Stimulated activated CD8-positive, alpha-beta memory T cell treated with anti-CD3 and anti-CD28 coated beads, Interleukin-4, amount 100 ng/mL, for 1 hour (primary cell): ENCODE measurements at places on chromosomes 6 and 20.

DNA sequence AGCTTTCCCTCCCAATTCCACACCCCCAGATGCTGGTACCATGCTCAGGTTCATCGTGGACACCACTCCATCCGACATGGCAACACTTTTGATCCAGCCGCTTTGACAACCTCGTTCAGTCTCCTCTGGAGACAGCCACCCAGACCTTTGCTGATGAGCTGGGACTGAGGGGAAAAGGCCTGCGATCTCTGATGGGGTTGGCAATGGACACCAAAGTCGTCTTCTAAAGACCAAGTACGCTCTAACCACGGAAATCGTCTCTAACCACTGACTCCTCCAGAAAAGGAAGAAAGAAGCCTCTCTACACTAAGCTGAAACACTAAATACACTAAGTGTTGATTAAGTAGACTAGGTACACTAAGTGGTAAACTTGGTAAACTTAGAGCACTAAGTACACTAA lies 26.1 kb upstream of the HLA-E start:
- no peak for DNase-seq

GRCh38 chr20:46512943-46513844 lies at the start of gene ZNF334:
TSS of gene ZNF334 (minus strand) at chr20:46513559. CDS start at chr20:46512102, 1,457 bp downstream.
- DNase-seq, result no peak

DNA sequence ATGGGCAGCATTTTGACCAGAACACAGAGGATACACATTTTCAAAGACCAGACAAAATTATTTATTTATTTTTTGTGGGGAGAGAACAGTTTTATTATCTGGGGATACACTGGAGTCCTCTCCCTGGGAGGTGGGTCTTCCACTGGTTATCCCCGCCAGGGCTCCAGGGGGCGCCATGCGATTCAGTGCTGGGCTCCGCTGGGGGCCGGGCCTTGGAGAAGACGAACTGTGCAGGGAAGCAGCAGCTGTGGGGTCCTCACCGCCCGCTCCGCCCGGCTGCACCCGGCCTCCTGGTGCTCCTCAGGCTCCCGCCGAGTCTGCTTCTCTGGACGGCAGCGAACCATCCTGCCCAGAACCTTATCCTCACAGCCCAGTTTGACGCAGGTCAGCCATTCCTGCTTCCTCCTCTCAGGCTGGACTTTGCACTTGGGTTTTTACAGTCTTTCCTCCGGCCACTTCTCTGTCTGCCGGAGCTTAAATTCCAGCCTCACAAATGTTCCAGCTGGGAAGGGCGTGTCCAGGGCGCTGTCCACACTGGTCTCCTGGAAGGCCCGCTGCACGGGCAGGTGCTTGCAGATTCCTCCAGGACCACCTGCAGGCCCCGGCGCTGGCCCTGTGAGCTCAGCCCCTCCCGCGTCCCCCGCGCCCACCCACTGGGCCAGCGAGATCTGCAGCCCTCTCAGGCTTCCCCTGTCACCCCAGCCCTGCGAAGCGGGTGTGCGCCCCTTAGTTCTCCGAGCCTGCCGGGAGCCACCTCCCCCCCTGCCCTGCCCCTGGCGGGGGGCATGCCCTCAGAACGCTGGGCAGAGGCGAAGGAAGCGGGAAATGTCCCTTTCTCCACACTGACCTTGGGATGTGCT lies 1830.0 kb upstream of the DEFB115 start:
- DNase-seq, result no peak

- no peak for DNase-seq
These were observed 334.2 kb downstream of the MEI4 start for GRCh38 chr6:77987035-77987384.

- no peak for DNase-seq
These were observed 61.5 kb downstream of the RREB1 start for GRCh38 chr6:7169296-7169721.

GRCh38 chr20:24473435-24474223 lies 4.2 kb downstream of the SYNDIG1 start:
- no peak for DNase-seq

GRCh38 chr6:143700684-143701348 lies 23.1 kb downstream of the PHACTR2 start:
- DNase-seq, result no peak

DNA sequence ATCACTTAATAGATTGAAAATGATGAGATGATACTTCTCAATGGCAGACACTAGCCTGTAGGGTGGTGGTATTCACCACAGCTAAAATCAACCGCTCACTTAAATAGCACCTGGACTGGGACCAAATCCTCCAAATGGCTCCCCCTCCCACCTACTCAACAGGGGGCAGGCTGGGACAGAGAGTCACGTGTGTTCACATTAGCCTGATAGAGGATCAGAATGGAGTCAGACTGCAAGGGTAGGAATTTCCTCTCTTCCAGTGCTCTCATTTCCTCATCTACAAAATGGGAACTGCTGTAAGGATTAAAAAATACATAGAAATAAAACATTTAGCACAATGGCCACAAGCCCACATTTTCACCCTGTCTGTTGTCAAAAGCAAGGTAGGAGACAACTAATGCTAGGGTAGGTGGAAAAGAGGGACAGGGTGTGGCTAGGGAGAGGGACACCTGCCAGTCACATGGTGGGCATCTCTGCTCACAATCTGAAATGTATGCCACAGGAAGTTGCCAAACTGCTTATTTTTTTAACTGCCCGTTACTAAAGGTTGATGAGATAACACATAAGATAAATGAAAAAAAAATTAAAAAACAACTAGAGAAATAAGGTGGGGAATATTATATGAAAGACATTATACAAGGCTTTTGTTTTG lies 55.3 kb downstream of the BACH2 start:
- DNase-seq, result no peak

DNA sequence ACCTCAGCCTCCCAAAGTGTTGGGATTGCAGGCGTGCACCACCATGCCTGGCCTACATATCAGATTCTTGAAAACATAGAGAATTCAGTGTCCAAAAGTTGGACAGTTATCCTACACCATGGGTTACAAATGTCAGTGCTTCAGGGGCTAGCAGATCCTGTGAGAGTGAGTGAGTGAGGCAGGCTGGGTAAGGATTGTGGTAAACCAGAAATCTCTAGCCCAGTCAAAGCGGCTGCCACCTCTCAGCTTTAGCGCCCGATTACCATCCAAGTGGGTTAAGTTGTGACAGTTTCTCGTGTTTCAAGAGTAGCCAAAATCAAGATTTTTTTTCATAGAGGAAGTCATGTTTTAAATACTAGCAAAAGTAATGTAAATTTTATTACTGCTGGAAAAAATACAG lies 21.9 kb upstream of the CSE1L start:
- DNase-seq, result no peak

DNA sequence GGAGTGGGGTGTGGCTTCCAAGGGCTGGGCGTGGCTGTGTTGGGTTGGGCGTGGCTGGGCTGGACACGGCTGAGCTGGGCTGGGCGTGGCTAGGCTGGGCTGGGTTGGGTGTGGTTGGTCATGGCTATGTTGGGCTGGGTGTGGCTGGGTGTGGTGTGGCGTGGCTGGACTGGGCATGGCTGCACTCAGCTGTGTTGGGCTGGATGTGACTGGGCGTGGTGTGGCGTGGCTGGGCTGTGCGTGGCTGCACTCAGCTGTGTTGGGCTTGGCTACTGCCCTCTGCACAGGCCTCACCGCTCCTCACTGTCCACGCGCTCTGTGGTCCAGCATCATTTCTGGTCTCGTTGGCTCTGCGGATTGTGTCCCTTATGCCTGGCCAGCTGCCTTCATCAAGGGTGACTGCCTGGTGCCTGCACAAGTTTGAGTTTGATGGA lies 43.5 kb upstream of the SLCO4A1 start:
- DNase-seq, result no peak

DNA sequence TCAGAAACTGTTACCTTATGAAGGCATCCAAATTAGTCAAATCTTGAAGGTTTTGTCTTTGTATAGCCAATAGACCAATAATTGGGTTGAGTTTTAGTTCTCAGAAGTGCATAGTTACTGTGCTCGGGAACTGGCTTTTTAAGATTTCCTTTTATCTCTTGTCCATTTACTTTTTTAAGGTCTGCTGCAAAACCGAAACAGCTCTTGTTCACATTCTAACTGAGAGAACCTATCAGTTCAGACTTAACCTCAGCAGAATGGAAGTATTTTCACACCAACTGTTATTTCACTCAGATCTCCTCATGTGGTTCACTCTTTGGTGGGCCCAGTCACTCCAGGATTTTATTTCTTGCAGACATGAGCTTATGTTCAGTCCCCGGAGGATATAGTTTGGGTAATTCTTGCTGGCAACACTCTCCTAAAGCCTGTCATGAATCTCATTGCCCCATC lies 55.5 kb downstream of the TPBG start:
- no peak for DNase-seq

GRCh38 chr6:33433001-33433543 lies 13.2 kb downstream of the SYNGAP1 start:
- DNase-seq, result no peak

- DNase-seq, result no peak
These were observed 74.3 kb downstream of the EFHC1 start for GRCh38 chr6:52494298-52495072.

- DNase-seq, result no peak
These were observed 18.2 kb downstream of the TBC1D20 start for GRCh38 chr20:444117-444516.
